GM23338 (cell line): ENCODE measurements at places on chromosomes 1 and 21.

- no peak for DNase-seq
Measured at GRCh38 chr21:45844181-45844580, 137.4 kb upstream of the COL6A1 start.

DNA sequence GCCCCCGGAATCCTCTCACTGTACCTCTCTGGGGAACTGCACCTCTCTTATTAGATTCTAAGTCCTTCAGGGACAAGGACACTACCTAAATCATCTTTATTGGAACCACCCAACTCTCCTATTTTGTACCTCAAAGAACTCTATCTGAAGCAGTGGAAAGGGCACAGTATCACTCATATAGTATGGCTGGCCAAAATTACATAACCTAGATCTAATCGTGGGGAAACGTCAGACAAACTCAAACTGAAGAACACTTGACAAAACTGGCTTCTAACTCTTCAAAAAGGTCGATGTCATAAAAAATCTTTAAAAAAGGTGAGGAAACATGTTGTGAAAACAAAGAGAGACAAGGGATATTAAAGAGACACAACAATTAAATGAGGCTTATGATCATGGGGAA is 210.0 kb downstream of the SLC45A1 start:
- no peak for DNase-seq

DNA sequence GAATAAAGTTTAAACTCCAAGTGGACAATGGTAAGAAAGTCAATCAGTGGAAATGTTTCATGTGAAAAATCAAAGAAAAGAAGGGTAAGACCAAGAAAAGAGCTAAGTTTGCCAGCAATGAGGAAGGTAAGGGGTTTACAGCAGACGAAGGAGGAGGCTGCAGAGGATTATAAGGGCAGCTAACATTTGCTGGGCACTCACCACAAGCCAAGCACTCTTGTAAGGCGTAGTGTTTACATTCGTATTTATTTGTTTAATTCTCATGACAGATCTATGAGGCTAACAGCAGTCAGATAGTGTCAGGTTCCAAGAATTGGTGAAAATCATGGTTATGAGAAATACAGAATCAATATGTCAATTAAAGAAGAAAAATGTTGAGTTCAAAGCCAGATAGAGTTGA is 75.2 kb upstream of the NGF start:
- DNase-seq = no peak

DNA sequence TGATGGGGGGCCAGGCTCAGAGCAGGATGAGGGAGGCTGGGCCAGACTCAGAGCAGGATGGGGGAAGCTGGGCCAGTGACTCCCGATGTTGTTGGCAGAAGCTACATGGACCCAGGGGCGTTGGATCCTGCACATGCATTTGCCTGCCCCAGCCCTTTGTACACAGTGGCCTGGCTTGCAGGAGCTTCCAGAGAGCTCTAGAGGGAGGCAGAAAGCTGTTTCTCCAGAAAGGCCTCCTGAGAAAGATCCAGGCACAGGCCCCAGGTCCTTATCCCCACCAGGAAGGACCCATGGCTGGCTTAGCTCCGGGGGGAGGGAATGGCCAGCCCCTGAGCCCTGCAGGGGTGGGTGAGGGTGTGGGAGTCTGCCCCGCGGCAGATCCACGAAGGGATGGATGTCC is 106.6 kb upstream of the ACTRT2 start:
- DNase-seq = no peak

- no peak for DNase-seq
Measured at GRCh38 chr1:15870421-15870820, 22.9 kb downstream of the SPEN start.

DNA sequence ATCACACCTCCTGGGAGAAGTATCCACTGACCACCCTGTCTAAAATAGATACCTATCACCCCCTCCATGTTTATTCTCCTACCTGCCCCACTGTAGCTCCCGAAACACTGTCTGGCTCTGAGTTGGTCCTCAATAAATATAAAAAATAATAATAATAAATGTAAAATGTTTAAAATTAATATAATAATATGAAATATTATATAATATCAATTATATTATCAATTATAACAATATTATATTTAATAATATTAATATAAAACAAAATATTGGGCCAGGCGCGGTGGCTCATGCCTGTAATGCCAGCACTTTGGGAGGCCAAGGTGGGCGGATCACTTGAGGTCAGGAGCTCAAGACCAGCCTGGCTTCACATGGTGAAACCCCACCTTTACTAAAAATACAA is 52.3 kb upstream of the TIAM1 start:
- no peak for DNase-seq

DNA sequence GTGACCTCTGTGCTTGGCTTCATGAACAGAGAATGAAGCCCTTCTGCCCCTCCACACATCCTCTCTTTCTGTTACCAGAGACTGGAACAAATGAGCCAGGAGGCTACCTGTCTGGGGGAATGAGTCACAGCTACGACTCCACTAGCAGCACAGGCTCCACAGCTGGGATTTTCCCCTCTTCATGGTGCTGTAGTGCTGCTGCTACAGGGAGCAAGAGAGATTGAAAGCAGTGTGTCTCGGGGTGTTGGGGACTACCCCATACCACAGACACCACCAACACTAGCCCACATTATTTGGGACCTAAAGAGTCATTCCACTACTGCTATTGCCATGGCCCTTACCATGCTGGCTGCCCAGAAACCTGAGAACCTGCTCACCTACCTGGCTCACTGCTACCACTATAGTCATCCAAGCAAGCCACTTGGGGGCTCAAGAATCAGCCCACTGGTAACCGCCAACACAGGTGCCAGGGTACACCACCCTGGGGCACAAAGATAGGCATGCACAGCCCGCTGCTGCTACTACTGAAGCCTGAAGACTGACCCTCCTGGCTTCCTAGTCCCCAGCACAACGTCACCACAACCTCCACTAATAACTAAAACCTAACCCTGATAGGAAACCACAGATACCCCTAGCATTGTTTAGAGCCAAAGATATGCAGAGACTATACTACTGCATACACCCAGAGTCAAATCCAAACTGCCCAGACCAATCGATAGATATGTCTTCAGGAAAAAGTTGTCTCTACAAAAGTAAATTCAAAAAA is 17.7 kb downstream of the CD1E start:
- DNase-seq = no peak

GRCh38 chr1:150931773-150932172 is 5.6 kb downstream of the SETDB1 start:
- DNase-seq = no peak

- DNase-seq = no peak
Measured at GRCh38 chr1:111604931-111605330, 14.7 kb upstream of the RAP1A start.

DNA sequence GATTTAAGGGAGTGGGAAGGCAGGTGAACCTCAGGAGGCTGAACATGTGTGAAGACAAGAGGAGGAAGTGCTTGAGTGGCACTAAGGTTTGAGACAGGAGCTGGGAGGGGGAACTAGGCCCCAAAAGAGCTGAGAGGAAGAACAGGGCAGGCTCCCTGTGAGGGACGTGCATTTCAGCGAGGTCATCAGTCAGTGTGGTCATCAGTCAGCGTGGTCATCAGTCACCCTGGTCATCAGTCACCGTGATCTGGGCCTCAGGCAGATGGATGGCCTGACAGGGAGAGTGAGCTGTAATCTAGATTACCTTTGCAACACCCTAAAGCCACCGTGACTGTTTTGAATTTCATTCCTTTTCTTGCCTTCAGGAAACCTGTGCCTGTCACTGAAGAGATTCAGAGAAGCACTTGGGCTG is 29.1 kb downstream of the VTCN1 start:
- no peak for DNase-seq

GRCh38 chr1:53276153-53276901 is 38.0 kb upstream of the MAGOH start:
- no peak for DNase-seq

DNA sequence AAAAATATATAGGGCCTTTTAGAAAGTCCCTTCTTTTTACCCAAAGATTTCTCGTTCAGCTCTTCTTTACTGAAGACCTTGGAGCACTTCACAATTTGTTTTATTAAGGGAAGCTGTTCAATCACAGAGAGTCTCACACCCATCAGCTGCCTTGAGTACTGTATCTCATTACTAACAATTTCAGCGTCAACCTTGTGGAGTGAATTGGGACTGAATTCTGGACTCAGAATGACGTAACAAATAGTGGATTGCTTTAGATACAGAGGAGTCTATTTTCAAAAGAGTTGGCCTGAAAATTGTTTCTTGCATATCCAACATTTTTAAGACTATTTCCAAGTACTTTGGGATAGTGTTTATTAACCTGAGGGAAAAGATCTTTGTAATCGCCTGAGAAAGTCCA is 7.9 kb downstream of the MAP10 start:
- no peak for DNase-seq

GRCh38 chr1:36594023-36594422 is 111.3 kb upstream of the CSF3R start:
- no peak for DNase-seq

DNA sequence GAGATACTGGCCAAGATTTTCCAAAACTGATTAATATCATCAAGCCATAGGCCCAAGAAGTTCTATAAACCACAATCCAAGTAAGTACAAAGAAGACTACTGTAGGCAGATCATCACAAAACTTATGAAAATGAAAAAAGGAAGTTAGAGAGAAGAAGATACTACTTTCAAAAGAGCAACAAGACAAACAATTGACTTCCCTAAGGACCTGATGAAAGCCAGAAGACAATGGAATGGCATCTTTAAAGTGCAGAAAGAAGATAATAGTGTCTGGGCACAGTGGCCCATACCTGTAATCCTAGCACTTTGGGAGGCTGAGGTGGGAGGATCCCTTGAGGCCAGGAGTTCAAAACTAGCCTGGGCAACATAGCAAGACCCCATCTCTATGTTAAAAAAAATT is 243.1 kb downstream of the PRDM2 start:
- DNase-seq = no peak

DNA sequence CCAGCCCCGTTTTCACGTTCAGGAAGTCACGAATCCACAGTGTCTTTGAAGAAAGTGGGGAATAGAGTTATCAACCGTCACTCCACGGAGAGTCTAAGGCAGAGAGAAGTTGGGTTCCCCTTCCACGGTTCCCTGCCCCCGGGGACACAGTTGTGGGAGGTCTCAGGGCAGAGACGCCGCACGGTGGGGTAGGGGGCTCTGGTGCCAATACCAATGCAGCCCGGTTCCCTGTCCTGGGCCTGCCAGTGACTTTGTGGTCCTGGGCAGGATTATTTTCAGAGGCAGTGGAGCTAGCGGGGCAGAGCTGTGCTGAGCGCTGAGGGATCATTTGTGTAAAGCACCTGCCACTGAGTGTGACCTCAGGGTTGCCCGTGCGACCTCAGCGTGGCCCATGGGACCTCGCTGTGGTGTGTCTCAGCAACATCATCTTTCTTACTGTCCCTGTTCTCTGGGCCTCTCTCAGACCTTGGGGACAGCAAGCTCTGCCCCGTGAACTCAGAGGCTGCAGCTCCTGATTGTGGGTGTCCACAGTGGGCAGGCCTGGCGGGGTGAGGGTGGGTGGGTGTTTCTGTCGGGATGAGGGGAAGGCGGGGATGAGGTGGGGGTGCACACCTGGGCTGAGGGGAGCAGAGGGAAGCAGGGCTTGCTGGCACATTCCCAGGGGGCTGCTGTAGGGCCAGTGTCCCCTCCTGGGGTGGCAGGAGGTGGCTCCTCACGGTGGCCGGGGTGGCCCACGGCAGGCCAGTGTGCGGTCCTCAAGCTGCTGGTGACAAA is 65.2 kb downstream of the AGPAT3 start:
- DNase-seq = no peak

DNA sequence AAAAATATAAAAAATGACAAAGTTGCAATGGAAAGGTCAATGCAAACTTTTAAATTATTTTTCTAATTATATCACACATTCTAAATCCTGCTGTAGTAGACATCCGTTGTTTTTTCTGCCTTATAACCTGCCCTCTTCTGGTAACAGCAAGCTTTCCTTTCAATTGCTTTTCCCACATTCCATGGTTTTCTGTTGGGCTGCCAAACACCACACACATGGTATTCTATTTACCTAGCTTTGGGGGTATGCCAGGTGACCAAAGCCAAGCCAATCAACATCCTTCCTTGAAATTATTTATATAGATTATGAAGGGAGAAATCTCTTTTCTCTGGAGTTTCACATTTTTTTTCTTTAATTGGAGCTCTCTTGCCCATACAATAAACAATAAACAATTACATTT is 3.4 kb upstream of the LAMC1 start:
- peak; percentile 69 for DNase-seq

DNA sequence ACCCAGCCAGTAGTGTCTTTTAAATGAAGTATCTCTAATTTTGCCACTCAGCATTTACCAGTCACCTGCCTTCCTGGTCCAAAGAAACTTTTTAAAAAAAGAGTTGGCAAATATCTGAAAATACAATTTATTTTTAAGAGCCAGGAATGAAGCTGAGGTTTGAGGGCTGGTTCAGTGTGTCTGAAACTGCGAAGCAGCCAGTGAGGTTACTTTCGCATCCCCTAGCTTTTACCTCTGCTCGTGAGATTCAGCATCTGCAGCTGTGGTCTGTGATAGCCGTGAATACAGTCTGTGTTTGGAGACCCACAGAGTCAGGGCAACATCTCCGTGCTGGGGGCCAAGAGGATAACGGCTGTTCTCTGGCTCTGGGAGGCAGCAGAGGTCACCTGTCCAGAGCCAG is 21.3 kb upstream of the KCNAB2 start:
- no peak for DNase-seq

- no peak for DNase-seq
Measured at GRCh38 chr1:239854922-239855321, 236.8 kb upstream of the FMN2 start.

DNA sequence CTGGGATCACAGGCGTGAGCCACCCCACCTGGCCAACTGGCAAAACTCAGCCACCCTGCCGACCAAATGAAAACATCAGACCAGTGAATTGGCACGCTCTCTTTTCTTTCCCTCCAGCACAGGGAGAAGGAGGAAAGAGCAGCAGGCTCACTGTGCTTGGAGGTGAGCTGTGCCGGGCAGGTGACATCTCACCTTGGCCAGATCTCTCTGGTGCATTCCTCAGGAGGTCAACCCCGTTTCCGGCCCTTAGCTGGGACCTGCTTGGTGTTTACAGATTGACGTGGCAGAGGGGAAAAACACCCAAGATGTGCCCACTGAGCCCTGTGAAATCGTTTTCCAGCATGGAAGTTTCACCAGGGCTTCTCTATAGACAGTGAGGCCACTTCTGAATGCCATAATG is 45.1 kb downstream of the TMEM51 start:
- no peak for DNase-seq

GRCh38 chr1:40712405-40712944 is 21.0 kb downstream of the NFYC start:
- peak; percentile 24 for DNase-seq

DNA sequence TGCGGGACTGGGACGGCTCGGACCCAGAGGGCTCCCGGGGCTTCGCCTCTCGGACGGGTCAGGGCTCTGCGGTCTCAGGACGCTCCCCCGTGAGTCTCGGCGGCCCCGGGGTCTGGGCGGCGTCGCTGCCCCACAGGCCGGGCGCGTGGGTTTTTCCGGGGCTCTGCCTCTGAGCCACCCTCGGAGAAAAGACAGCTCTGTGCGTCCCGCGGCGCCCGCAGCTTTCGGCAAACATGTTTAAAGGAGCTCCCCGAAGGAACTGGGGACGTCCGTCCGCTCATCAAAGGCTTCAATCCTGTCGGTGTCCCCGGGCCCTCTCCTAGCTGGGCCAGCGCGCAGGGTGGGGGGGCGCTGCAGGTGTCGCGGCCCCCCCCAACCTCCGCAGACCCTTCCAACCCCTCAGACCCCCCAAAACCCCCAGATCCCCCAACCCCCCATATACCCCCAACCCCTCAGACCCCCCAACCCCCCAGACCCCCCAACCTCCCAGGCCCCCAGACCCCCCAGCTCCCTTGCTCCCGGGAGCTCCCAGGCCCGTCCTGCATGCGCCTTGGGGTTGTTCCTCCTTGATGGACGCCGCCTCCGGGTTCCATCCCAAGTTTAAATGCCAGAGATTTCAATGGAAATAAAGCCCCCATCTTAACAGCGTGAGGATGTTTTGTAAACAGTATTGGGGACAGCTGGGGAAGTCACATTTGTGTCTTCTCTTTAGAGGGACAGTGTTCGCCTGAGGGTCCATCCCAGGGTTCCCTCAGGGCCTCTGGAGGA is 996 bp upstream of the C1orf159 start:
- peak; percentile 50 for DNase-seq
